Body of pancreas (tissue), 4 donors: ENCODE measurements at places on chromosomes 12 and 14.

- no peak for DNase-seq
Measured at GRCh38 chr12:78886719-78887407, 22.3 kb downstream of the SYT1 start.

DNA sequence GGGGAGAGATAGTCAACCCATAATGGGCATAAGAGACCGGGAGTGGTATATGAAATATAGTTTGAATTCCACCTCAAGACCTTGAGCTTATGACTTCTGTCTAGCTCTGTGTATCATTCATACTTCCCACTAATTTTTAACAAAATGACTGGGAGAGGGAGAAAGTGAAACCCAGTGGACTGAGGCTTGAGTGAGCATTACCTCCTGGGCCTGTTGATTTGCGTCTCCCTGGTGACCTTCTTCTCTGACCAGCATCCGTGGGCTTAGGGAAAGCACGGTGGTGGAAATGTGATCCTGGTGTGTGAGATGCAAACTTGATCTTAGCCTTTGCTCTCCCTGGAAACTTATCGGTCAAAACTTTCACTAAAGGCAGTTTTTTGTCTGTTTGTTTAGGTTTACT, 207.9 kb upstream of the BCL2L14 start:
- DNase-seq = peak; percentile 59

- DNase-seq = peak; percentile 11
Measured at GRCh38 chr12:101743724-101744472, 4.6 kb upstream of the SYCP3 start.

DNA sequence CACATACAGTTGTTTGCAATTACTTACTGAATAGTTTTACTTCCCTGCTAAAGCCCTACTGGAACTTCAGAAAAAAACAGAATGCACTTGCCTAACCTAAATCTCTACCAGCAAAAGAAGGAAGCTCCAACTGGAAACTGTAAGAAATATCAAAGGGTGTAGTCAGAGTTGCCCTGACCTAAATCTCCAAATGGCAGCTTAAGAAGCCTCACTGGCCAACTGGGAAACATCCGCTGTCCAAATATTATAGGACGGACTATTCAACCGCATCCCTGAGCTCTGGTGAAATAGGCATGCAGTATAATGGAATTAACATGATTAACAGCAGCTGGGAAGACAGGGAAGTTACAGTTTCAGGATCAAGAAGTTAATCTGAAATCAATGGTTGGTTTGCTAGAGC, 24.3 kb downstream of the ANAPC7 start:
- no peak for DNase-seq

DNA sequence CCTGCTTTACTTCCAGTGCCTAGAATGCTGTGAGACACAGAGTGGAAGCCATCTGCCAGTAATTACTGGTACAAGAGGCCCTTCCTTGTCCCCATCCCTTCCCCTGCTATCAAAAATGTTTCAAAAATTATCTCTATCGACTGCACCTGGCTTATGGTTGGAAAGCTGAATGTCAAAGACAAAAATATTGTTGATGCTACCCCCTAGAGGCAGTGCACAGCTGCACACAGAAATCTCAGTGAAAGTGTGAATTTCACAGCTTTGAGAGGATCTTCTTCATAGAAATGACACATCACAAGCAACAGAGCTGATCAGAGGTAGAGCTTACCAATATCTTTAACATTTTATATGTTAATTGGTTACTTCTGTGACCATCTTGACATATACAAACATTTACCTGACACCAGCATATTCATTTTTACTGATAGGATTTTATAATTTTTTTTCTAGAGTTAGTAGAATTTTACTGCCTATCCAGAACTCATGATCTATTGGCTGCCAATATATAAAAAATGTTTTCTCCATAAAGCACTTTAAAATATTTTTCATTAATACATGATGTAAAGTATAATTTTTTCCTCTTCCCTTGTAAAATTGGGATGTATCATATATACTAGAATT, 138.0 kb downstream of the AACS start:
- DNase-seq = no peak

DNA sequence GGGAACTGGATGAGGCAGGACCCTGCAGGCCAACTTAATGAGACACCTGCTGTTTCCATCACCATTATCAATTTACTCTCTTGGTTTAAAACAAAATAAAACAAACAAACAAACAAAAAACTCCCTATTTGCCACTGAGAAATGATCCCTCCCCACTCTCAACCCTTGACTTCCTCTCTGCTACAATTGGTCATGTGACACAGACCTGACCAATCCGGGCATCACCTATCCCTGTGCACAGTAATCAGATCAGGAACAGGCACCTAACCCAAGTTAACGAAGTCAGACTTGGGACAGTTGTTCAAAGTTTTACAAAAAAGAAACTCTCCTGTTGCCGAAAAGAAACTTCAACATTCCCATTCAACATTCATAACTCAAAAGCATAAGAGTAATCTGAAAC, 58.4 kb downstream of the NELL2 start:
- no peak for DNase-seq

GRCh38 chr12:128033473-128033872, 233.5 kb upstream of the TMEM132C start:
- DNase-seq = no peak

GRCh38 chr12:41576925-41577324, 388.8 kb downstream of the PDZRN4 start:
- no peak for DNase-seq

- no peak for DNase-seq
Measured at GRCh38 chr12:63164911-63165310, 13.9 kb upstream of the AVPR1A start.

DNA sequence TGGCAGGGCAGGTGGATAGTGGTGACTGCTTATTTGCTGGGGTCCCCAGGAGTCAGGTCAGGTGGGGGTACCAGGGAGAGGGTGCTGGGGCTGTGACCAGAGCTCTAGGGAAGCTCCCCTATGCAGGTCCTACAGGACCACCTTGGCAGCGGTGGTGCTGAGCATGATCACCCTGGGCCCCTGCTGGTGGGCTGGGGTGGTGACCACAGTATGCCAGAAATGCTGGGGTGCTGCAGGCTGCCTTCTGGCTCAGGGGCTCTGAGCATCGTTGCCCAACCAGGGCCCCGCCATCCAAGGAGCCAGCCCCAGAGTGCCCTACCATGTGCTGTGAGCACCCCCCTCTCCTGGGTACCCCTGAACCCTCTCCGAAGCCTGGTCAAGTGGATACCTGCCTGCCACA, 17.5 kb upstream of the NUDT14 start:
- no peak for DNase-seq

DNA sequence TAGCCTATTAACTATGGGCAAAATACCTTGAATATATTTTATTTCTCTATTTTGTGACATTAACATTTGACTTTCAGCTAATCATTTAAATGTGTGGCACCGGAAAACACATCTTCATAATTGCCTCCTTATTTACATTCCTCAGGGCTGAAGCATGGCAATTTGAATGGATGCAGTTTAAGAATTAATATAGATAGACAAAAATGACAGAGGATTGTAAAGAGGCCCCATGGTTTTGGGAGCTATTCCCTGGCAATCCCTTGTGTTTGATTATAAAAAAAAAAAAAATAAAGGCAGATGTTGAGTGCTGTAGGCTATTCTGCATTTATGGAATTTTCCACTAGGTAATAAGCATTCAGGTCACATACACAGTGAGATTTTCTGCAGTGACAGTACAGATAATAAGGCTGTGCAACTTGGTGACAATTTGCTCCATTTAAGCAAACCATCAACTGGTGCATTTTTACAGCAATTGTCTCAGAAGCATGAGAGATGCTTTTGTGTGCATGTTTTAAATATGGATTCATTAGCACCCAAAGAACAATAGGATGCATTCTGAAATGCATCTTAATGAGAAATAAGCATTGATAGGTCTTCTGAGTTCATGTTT, 123.2 kb upstream of the SLC38A4 start:
- no peak for DNase-seq

DNA sequence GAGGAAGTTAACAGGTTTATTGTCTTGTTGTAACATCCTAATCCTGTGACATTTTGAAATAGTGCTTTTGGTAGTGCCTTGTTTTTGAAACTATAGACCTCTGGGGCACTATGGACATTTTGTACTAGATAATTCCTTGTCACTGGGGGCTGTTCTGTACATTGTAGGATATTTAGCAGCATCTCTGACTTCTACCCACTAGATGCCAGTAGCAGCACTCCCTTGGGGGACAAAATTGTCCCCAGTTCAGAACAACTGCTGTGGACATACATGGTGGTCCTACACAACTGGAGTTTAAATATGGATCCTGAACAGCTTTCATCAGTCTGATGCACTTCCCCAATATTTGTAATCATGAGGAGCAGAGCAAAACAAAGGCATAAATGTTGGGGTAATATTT, 264.7 kb downstream of the RAD51B start:
- DNase-seq = no peak

GRCh38 chr12:107983756-107984472, 145.2 kb upstream of the WSCD2 start:
- no peak for DNase-seq

DNA sequence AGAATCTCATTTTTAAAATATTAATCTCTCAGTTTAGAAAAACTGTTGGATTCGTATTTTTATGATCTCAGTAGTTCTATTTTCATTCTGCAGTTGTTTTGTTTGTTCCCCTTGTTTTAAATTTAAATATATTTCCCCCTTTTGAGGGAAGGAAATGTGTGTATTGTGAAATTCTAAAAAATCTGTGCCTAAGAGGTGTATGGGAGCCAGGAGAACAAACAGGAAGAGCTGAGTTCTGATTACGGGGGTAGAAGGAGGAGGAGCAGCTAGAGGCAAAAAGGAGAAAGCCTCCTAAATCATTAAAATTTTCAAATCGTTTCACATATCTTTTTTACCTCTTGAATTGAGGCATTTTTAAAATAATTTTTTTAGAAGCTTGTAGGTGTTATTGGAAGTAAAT, 2.3 kb downstream of the RDH12 start:
- no peak for DNase-seq

DNA sequence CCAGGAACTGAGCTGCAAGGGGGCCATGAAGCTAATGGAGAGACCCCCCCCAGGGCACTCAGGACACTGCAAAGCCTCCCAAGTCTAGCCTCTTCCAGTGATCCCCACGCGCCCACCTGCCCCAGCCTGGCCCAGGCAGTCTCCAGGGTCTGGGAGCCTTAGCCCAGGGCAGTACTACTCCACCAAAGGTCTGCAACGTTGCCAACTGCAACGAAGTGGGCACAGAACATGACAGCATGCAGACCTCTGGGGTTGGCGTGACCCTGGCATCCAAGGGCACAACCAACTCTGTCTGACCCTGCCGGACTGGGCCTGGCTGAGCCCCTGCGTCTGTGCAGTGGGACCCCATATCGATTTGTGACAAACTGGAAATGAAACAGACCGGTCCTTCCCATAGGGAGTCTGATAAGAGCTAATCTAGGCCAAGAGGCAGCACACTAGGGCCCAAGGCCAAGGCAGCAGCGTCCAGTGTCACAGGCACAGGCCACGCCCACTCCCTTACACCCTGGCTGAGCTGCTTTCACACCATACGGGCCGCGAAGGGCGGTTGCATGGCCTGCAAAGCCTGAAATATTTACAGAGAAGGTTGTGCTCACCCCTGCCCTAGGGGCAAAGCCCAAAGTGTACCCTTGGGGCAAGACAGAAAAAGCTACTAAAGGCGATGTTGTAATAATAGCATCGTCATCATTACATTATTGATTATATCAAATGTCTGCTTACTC, 76.7 kb downstream of the NCOR2 start:
- DNase-seq = peak; percentile 98

GRCh38 chr12:42426746-42427145, 100.8 kb downstream of the PPHLN1 start:
- DNase-seq = no peak

GRCh38 chr12:113467142-113467501, 4.5 kb downstream of the LHX5 start:
- DNase-seq = no peak

- DNase-seq = no peak
Measured at GRCh38 chr12:907413-908185, 41.9 kb downstream of the RAD52 start.

DNA sequence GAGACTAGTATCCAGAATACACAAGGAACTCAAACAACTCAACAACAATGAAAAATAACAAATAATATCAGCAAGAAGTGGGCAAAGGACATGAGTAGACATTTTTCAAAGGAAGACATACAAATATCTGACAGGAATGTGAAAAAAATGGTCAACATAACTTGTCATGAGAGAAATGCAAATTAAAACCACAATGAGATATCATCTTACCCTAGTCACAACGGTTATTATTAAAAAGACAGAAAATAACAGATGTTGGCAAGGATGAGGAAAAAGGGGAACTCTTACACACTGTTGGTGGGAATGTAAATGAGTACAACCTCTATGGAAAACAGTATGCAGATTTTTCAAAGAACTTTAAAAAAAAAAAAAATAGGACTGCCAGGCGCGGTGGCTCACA, 20.4 kb downstream of the VWF start:
- DNase-seq = no peak

GRCh38 chr12:96414637-96415036, 14.4 kb upstream of the CDK17 start:
- DNase-seq = no peak

DNA sequence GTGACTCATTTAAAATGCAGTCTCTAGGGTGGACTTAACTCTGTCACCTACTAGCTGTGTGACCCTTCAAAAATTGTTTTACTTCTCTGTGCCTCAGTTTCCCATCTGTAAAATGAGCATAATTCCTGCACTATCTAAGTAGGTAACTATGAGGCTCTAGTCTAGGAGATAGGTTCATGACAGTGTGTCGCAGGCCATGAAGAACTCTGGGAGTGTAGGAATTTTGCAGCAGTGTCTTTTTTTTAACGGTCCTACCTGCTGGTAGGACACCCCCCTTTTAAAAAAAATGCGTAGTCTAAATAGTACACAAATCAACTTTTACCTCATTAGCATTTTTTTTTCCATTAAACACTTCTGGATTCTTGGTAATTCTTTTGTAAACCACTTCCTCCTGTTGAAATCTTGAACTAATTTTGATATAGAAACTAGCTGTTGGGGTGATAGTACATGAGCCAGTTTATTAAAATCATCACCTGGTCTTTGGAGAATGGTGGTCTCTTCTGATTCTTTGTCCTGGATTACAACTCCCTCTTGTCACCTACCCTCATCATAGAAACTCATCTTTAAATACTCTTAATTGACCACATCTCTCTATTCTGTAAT, 86.0 kb upstream of the SLC38A2 start:
- DNase-seq = no peak

DNA sequence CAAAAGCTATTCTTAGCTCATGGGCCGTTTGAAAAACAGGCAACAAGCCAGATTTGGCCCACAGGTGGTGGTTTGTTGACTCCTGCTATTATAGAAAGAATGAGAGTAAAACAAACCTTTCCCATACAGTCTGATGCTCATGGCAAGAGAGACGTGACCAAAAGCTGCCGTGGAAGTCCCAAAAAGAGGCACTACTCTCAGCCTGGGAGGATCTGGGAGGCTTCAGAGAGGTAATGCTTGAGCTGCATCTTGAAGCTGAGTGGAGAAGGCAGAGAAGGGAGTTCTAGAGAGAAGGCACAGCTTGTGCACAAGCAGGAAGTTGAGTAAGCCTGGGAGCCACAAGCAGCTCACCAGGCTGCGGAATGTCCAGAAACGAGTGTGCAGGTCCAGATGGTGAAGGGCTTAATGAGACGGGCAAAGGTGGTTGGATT, 9.6 kb downstream of the PLXNC1 start:
- no peak for DNase-seq
